Subcutaneous preadipocyte (primary cell): ENCODE measurements at places on chromosomes 5 and 9. TPM values are rescaled to one million over a fixed set of nuclear protein-coding genes. Genes with fewer than 3 reads are reported as not detected.

The PCA3 gene
- under 0.01 TPM in 2 replicates for total RNA-seq

The TPPP gene
- total RNA-seq, result 0.20 TPM in 1 of 2 replicates, not detected in the other

The GFI1B gene
- total RNA-seq, result not detected in 2 replicates

The GBGT1 gene
- total RNA-seq, result 1.8 TPM in 2 replicates

The PGM5 gene
- total RNA-seq, result 0.78 and 4.0 TPM in 2 replicates

The BAAT gene
- under 0.01 TPM in 1 of 2 replicates, not detected in the other for total RNA-seq

The CARD19 gene
- total RNA-seq, result 44.2 and 75.3 TPM in 2 replicates

The PCDHB15 gene
- total RNA-seq, result under 0.01 TPM in 1 of 2 replicates, not detected in the other

The ROPN1L gene
- total RNA-seq, result 1.1 and 1.6 TPM in 2 replicates

The SLC4A9 gene
- total RNA-seq, result not detected in 2 replicates

The IER5L gene
- total RNA-seq, result 39.5 and 47.0 TPM in 2 replicates
